T-helper 17 cell (primary cell): ENCODE measurements at places on chromosomes 5 and 9.
A peak's percentile ranks its signal among the peaks of the same experiment; 100 is the strongest.

GRCh38 chr5:517535-518100 is 6.6 kb downstream of the SLC9A3 start:
- DNase-seq: no peak

- DNase-seq: no peak
These were observed 143.3 kb downstream of the ARSB start for GRCh38 chr5:78841767-78842166.

DNA sequence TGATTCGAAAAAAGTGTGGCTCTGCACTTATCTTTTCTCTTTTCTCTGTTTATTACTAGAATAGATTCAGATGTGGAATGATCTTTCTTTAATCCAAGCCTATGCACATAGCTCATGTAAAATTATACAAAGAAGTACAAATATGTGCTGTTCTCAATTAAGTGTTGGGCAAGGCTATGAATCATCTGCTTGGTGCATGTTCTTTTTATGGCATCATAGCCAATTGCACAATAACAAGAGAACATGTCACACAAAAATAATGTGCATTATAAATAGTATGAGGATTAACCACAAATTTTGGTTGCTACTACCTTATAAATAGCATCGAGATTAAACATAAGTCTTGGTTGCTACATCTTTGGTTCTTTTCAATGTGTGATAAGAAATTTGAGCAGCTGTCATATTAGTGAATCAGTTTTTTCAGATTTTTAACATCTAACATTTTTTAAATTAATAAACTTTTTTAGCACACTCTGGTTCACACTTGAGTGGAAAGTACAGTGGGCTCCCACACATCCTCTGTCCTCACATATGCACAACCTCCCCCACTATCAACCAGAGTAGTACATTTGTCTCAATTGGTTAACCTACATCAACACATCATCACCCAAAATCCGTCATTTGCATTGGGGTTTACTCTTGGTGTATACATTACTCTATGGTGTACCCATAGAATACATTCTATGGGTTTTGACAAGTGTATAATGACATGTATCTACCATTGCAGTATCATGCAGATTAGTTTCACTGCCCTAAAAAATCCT is 6.8 kb upstream of the RECK start:
- DNase-seq: no peak

DNA sequence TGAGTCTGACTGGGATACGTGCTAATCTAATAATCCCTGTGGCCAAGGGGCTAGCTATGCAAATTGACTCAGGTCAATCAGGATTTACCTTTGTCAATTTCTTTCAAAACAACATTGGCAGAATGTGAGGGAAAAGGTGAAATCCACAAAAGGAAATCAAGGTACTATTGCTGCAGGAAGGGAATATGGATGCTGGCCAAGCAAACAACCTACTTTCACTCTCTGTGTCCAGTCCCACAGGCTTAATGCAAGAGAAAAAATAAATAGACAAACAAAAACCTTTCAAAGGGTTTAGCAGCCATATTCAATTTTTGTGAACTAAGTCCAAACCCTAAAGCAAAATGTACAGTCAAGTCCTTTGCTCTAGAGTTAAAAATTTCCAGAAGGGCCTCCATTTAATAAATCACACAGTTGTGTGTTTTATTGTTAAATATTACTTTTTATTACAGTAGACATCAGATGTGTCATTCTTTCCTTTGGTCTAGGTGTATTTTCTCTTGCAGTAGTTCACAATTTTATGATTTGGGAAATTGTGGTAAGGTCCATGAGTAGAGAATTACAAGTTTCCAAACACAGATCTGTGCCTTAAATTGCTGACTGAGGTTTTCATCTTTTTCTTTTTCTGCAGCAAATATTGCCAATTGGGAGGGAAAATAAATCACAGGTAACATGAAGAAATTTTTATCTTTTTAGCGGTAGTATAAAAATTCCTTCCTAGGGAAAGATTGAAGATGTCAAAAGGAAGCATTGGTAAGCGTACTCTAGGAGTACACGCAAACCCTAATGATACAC is 309.1 kb downstream of the DMAC1 start:
- DNase-seq: no peak

GRCh38 chr5:158832096-158832685 is 267.5 kb downstream of the EBF1 start:
- no peak for DNase-seq

DNA sequence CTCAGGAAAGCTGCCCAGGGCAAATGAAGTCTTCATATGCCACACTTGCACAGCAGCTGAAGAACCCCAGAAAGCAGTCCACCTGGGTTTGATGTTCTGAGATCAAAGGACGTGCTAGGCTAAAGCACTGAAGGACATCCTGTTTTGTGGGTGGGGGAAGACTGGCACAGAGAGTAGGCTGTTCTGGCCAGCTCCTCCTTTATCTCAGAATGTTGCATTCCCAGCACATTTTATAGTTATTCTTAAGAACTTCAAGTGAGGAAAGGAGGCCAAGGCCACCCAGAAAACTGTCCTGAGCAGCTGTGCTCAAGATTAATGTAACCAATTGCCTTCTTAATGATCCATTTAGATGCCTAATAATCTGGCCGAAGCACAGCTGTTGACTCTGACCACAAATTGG is 10.9 kb downstream of the SHOC1 start:
- DNase-seq: no peak

DNA sequence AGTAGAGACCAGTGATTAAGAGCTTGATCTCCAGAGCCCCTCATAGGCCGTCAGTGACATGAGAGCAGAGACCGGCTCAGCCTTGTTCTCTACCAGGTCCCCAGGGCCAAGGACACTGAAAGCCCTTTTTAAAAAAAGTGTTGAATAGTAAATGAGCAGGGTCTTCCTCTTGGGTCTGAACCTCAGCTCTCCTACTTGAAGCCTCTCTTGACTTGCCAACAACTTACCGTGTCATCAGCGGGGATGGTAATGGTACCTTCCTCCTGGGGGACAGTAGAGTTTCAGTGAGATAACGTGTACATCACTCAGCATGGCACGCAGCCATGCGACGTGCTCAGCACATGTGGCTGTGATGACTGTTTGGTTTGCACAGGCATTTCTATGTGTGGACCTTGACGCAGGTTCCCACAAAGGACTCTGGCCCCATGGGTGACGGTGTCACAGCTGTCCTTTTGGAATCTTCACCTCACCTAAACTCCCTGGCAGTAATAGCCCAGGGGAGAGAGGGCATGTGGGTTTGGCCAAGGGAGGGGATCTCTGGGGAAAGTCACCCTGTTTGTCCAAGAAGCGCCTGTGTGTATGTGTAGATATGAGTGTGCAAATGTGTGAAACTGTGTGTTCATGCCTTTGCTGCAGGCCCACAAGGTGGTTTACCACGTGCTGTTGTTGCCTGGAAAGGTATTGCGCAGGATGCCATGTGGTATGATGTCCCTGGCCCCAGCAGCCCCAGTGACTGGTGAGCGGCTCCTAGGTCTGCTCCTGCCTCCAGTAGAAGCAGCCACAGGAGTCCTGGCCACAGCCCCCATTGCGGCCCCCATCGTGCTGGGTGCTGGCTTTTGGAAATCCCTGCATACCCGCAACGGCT is 18.7 kb downstream of the ERGIC1 start:
- no peak for DNase-seq

GRCh38 chr9:99057665-99058625 is 47.0 kb upstream of the TGFBR1 start:
- no peak for DNase-seq

- DNase-seq: no peak
These were observed 24.7 kb upstream of the NUDT12 start for GRCh38 chr5:103587185-103587748.

- no peak for DNase-seq
These were observed 79.5 kb upstream of the IL12B start for GRCh38 chr5:159409801-159410200.

DNA sequence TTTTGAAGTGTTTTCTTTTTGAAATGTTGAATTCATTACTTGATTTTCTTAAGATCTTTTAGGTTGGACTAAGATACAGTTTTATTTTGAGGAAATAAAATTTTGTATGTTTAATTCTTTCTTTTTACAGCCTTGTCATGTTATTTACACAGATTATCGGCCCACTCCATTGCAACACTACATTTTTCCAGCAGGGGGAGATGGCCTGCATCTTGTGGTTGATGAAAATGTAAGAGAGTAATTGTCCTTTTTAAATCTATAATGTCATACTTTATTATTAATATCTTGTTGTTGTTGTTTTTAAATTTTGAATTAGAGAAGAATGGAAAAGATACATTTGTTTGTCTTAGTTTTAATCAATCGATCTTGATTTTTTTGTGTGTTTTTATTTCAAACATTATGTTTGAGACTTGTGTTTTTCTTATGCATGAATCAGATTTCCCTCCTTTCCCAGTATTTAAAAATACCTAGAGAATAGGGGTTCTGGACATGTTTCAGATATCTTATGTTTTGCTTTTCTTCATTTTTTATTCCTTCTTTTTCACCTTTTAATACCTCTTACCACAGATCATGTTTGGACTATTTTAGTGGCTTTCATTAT is 36.7 kb downstream of the MTREX start:
- DNase-seq: peak; percentile 58

- no peak for DNase-seq
These were observed 73.1 kb downstream of the RAPGEF1 start for GRCh38 chr9:131666774-131667173.

- no peak for DNase-seq
These were observed 4.0 kb downstream of the ENC1 start for GRCh38 chr5:74636552-74636951.

DNA sequence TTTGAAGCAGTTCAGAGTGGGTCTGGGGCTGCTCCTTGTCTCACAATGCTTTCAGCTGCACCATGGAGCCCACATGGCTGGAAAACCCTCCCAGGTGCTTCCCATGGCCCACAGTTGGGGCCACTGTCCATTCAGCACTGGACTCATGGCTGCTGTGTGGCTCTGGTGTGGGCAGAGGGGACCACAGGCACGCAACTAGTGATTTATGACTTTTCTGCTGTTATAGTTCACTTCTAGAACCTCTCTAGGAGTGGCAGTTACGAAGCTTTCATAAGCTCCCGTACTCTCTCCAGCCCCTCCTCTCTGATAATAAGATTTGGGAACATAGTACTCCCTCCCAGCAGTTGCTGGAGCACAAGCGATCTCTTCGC is 29.0 kb downstream of the GLRA1 start:
- no peak for DNase-seq

- no peak for DNase-seq
These were observed 182.0 kb upstream of the WWC1 start for GRCh38 chr5:168109441-168109840.

DNA sequence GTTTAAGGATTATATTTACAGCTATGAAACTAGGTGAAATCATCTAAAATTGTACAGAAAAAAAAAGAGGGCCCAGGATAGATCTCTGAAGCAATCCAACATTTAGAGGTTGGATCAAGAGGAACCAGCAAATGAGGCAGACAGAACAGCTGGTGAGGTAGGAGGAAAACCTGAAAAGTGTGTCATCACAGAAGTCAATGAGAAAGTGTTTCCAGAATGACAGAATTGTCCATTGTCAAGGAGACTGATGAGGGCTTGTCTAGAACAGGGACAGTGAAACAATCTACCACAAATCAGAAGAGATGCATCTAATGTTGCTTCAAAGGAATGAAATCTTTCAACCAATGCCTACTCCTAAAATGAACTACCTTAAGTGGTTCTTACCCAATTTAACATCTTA is 6.6 kb downstream of the C5orf63 start:
- DNase-seq: no peak

GRCh38 chr5:59786334-59786805 is 107.2 kb downstream of the PDE4D start:
- DNase-seq: no peak

- no peak for DNase-seq
These were observed 1200.6 kb downstream of the PTPRD start for GRCh38 chr9:9412241-9412640.

DNA sequence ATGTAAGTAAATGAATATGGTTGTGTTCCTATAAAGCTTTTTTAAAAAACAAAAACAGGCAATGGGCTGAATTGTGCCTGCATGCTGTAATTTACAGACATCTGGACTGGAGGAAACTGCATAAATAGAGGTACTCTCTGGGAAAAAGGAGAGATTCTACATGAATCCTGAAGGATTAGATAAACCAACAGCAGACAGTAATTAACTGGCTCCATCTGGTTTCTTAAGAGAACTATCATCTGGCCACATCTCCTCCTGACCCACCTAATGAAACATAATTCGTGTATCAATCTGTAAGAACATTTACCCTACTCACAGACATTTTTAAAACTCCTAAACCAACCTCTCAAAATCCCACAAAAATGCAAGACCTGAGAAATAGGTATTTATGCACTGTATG is 528.1 kb upstream of the ST8SIA4 start:
- DNase-seq: no peak

DNA sequence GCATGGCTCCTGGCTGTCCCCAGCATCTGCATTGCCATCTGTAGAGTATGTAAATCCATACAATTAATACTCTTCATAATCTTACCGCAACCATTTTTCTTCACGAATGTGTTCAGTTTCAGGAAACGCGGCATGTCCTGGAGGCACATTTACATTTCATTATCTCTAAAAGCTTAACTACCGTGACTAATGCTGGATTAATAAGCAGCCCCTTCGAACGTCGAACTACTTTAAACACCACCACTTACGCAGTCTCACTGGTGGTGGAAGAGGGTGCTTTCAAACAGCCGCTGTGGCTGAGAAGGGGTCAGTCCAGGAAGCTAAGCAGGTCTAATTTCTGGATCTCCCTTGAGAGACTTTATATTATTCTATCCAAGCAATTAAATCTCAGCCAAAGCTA is 85.6 kb downstream of the C5orf15 start:
- no peak for DNase-seq

DNA sequence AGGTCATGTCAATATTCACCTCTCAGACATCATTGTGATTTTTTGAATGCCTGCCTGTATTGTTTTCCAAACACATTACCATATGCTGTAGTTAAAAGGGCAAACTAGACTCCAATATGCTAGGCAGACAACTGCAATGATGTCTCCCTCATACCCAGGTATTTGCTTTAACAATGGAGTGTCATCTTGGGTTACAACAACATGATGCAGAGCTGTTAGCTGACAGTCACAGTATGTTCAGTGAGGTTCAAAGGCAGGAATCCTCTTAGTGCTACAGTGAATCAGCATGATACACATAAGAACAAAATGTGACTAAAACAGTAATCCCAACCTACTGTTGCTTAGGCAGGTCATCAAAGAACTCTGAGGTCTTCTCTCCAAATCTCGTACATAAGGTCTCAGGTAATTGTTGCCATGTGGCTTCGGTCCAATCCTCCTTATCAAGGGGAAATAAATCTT is 24.0 kb downstream of the OR1J1 start:
- no peak for DNase-seq

DNA sequence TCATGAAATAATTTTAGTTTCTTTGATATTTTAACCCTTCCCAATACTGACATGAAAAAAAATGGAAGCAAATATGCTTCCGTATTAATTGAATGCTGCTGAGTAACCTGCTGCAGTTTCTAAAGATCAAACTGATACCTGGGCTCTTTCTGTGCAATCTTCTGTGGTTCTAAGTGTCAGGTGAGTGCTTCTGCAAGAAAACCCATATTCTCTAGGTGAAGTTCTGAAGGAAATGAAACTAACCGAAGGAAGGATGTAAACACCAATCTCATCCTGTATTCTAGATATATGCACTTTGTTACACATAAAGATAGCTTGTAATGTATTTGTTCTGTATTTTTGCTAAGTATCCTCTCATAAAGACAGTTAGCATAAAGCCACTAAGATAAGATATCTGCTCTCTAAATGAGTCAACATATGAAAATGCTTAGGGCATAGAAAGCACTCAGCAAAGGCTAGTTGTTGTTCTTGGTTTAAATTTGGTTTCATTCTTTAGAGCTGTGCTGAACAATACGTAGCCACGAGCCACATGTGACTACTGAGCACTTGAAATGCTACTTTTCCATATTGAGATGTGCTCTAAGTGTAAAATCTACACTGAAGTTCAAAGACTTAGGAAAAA is 52.0 kb downstream of the ITGA2 start:
- DNase-seq: no peak

GRCh38 chr5:181242031-181242451 is 1.7 kb downstream of the RACK1 start:
- DNase-seq: no peak
